ENCODE measurements at places on chromosomes 3 and 15.

DNA sequence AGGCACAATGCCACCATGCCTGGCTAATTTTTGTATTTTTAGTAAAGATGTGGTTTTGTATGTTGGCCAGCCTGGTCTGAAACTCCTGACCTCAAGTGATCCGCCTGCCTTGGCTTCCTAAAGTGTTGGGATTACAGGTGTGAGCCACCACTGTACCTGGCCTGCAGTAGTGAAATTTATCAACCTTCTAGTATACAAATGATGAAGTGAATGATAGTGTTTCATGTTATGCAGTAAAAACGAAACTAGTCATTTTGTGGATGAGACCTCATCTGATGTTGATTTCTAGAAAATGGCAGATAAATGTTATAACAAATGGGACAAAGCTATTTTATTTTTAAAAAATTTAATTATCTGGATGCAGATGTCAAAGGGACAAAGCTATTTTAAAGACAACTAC, 32.9 kb downstream of the NXPE3 start:
- DNase-seq, result no peak

- peak; percentile 65 for DNase-seq
Measured at GRCh38 chr3:58333206-58334012, 717 bp downstream of the PXK start.

- DNase-seq, result no peak
Measured at GRCh38 chr3:148309390-148310035, 388.2 kb upstream of the AGTR1 start.

DNA sequence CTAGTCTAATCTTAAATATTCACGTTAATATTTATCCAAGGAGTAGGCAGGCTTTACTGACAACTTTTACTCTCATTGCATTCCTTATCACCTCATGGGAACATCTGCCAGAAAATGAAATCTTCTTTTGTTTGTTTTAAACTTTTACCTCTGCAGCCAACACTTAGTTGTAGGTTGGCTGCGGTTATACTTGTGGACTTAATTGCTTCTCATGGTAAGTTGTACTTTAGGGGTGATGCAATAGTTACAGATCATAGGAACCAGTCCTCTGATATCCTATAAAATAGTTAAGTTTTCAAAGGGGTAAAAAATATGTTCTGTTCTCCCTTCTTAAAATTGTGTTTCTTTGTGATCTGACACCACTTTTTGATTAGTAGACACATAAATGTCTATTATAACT, 321.9 kb downstream of the ZPLD1 start:
- no peak for DNase-seq

- no peak for DNase-seq
Measured at GRCh38 chr3:179026636-179027035, 45.0 kb downstream of the ZMAT3 start.

- DNase-seq, result no peak
Measured at GRCh38 chr15:31062911-31063310, 38.6 kb downstream of the TRPM1 start.

Data from cerebellum (tissue), 4 donors.